OCI-M1 (cell line): ENCODE measurements at places on chromosomes 7 and 10.
A peak's percentile ranks its signal among the peaks of the same experiment; 100 is the strongest.

DNA sequence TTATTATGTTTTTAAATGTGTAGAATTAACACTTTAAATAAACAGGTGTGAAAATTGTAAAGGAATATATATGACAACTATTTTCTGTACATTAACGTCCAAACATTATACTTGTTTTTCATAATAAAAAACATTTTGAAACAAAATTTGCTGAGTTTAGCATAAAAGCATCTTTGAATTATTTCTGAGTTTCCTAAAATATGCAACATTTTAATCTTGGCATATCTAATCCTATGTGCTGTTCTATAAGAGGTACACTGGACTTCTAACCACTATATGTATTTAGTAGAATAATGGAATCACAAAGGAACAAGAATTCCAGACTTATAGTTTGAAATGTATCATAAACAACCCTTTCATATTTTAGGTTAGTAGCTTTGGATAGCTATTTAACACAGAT lies 16.6 kb downstream of the AKAP9 start:
- DNase-seq = peak; percentile 83

DNA sequence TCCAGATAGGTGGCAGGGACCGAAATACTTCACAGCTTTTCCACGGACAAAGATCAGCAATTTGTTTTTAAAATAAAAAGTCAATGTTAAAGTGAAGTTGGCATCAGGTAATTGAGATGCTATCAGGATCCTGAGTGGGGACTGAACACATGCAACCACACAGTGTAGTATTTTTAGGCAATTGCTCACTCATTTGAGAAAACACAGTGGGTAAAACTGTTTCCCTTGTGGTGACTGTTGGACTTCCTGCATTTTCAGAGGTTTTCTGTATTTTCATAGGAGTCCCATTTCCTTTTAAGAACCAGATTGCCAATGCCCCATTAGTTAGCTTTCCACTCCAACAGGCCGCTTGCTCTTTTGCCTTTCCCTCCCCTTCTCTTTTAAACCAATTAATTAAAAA lies 159.5 kb upstream of the ZNF32 start:
- DNase-seq = no peak

DNA sequence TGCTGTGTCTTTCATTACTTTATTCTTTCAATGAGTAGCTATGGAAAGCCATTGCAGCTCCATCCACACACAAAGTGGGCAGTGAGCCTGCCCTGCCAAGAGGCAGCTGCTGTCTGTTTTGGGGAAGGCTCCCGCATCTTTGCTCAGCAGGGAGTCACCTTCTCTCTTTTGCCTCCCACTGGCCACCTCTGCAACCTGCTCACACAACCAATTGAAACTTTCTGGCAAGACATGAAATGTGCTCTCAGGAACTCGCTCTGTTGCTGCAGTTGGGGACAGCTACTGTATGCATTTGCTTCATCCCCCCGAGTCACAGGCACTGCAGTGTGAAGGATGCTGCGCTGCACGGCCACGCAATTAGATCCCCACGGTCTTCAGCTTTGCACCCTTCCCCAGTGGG lies 244.8 kb upstream of the NFE2L3 start:
- DNase-seq = no peak

DNA sequence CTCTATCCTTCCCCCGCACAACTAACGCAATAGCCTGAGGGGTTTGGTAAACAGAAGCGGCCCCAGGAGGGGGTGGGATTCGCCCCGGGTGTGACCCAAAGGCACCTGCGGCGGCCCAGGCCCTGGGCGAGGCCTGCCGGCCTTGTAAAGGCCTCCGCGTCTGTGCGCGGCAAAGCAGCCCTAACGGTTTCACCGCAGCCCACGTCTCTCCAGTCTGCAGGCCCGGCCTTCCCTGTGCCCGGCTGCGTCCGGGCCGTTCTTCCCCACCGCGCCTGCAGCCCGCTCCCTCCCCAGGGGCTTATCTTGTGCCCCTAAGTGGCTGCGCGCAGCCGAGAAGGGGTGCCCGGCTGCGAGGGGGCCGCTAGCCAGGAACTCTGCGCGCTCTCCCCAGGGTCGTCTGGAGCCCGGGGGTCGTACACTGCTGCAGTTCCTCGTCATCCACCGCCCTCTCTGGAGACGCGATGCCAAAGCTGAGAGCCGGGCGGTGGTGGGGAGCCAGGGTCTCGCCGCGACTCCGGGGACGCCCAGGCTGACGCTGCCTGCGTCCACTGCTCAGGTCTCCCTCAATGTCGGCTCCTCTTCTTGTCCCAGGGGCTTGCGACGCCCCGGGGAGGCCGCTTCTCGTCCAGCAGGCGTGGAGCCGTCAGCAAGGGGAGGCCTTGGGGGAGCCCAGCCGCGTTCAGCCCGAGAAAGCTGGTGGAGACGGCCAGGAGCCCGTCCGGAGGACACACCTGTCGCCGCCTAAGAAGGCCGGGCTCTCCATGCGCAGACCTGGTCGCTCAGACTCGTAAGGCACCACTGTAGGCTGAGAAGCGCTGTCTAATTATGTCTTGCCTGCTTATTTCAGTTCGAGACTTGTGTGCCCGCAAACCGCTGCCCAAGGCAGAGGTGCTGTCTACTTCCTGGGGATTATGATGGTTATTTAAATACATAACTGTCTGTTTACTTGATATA lies 132.3 kb downstream of the SPAG6 start:
- no peak for DNase-seq

DNA sequence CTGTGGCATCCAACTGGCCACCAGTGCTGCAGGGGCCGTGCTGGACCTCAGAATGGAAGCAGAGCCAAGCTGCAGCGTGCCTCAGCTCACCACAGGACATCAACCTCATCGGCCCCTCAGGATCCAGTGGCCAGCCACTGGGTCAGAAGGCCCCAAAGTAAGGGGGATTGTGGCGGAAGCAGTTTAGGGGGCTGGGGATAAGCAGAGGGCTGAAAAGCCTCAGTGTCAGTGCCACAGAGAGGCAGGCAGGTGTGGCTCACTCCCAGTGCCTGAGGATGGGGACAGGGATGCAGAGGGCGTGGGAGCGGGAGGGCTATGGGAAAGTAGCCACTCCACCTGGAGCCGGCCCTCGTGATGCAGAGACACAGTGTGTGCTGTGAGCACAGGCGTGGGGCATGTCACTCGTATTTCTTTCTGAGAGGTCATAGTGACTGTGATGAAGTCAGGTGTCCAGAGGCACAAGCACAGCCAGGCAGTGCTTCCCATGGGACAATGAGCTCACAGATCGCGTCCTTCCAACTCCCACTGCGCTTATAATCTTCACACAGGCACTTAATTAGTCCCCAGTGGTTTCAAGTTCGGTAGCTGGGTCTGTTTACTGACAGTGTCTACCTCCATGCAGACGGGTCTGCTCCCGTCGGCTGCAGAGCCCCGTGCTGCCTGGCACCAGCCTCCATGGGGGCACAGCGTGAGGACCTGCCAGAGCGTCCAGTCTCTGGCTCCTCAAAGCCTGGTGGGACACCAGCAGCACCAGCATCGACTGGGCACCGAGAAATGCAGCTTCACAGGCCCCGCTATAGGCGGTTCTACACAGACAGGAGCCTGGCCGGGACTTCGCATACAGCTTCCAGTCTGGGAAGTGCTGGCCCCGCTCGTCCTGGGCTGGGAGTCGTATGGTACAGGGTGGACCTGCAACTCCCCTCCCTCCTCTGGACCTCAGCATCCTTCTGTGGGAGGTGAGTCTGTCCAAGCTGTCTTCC lies 42.9 kb upstream of the CNPY1 start:
- DNase-seq = no peak

DNA sequence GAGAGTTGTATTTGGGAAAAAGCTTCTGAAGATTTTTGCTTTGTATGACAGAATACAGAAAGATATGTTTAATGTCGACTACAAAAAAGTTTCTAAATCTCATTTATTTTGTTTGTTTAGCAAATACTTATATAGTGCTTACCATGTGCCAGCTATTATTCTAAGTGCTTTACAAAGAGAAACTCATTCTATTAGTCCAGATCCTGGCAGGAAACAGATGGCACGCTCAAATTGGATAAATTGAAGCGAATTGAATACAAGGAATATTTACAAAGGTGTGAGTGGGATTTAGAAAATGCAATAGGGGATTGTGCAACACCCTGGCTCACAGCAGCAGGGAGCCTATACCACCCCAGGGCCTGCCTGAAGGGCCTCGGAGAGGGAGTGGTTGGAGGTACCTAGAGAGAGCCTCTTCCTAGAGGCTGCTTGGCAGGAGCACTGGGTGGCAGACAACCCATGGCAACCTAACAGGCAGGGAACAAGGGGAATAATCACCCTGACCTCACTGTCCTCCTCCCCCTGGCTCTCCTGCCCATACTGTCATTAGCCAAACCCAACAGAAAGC lies 27.6 kb upstream of the FAM204A start:
- no peak for DNase-seq

GRCh38 chr10:80924063-80924952 lies 386.6 kb downstream of the SH2D4B start:
- DNase-seq = peak; percentile 86
